ENCODE measurements at places on chromosomes 2 and 18. TPM values are rescaled to one million over a fixed set of nuclear protein-coding genes. Genes with fewer than 3 reads are reported as not detected.

DNA sequence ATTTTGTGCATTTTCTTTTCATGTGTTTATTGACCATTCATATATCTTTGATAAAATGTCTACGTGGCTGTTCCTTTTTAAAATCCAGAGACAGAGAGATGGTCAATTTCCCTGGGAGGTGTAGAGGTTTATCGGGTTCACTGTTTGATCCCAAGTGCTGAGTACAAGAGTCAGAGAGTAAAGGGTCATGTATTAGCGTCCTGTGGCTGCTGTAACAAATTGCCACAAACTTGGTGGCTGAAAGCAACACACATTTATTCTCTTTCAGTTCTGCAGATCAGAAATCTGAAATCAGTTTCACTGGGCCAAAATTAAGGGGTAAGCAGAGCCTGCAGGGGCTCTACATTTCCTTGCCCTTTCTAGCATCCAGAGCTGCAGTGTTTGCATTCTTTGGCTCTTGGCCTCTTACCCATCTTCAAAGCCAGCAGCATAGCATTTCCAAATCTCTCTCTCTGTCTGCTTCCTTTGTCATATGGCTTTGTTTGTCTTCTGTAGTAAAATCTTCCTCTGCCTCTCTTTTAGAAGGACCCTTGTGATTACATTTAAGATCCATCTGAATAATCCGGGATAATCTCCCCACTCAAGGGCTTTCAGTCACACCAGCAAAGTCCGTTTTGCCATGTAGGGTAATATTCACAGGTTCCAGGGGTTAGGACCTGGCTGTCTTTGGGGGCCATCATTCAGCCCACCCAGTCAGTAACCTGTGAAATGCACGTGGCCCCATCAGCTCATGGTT lies 49.9 kb downstream of the TMEM17 start:
- DNase-seq = no peak

GRCh38 chr2:125092276-125093009 lies 1067.4 kb downstream of the CNTNAP5 start:
- no peak for DNase-seq

DNA sequence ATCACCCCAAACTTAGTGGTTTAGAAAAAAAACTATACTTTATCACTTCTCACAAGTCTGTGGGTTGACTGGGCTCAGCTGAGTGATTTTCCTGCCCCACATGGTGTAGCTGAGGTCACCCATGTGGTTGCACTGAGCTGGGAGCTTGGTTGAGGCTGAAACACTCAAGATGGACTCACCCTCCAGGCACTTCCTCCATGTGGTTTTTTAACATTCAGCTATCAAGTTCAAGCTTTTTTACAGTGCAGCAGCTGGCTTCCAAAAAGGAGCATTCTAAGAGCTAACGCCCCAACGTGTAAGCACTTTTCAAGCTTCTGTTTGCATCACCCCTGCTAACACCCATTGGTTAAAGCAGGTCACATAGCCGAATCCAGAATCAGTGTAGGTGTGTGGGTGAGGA lies 105.9 kb upstream of the CREB1 start:
- DNase-seq = peak; percentile 83

- DNase-seq = no peak
Measured at GRCh38 chr2:105380432-105381100, 18.3 kb downstream of the FHL2 start.

DNA sequence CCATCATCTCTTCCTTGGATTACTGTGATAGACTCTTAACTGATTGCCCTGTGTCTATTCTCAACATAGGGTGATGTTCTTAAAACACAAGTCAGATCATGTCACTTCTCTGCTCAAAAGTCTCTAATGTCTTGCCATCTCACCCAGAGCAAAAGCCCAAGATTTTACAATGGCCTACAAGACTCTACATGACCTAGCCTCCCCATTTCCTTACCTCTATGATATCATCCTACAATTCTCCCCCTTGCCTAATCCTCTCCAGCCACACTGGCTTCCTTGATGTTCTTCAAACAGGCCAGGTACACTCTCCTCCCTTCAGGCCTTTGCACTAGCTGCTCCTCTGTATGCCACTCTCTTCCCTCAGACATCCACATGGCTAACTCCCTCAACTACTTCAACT lies 55.1 kb downstream of the ROCK1 start:
- DNase-seq = no peak

The SERPINB7 gene
- not detected for total RNA-seq

The FBXO48 gene
- 0.72 TPM for total RNA-seq

GRCh38 chr18:69330385-69331005 lies 70.2 kb upstream of the DOK6 start:
- DNase-seq = no peak

- no peak for DNase-seq
Measured at GRCh38 chr2:12548906-12549305, 167.8 kb upstream of the TRIB2 start.

The CDH2 gene
- 32.5 TPM for total RNA-seq

DNA sequence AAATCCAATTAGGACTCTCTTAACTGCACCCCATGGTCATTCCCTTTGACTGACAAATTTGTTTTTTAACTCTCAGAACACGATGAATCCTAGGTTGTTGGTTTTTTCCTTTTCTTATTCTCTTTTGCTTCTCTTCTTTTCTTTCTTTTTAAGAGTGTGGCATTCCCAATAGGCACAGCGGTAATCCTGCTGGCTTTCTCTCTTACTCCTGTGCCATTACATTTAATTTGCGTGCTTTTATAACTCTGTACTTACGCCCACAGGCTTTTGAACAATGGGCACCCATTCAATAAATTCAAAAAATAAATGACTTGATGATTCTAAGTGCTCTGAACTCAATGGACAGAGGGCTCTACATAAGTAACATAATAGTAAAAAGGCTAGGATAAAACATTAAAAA lies 189.0 kb upstream of the SMAD7 start:
- no peak for DNase-seq

- no peak for DNase-seq
Measured at GRCh38 chr2:233353769-233354499, at the start of gene DGKD. TSS of gene DGKD (plus strand) at chr2:233354494. CDS start at chr2:233354519, 25 bp downstream.
